Hippocampal formation (tissue), 2 donors: ENCODE measurements at places on chromosomes 12 and 14.
A peak's percentile ranks its signal among the peaks of the same experiment; 100 is the strongest.

DNA sequence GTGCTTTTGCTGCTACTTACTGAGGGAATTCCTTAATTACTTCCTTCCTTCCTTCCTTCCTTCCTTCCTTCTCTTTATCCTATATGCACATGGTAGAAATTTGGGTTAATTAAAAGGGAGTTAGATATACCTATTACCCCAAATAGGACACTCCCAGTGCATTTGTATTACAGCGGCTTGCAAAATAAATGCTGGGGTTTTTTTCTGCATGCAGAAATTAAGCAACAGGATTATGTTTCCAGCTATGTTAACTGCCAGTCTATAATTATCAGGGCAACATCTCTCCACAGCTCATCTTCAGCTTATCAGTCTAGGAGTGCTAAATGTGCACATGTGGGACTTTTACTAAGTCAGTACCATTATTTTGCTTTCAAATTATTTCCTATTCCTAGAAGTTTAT is 132.9 kb upstream of the SLC35F4 start:
- DNase-seq = no peak

- no peak for DNase-seq
Measured at GRCh38 chr12:132685400-132685799, 1.7 kb downstream of the POLE start.

DNA sequence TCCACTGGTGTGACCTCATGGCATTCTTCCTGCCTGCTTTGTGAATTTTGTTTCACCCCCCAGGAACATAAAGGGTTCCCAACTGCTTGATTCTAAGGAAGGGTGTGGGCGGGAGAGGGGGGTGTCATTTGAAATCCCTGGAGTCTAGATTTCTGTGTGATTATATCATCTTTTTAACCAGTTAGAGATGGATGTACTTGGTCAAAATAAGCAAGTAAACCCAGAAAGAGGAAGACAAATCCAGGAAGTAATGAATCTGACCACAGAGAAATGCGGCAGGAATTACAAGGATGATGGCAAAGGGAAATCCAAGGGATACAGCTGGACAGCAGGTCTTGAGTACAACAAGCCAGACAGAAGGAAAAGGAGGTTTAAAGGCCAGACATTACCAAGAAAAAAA is 38.9 kb downstream of the DMAC2L start:
- DNase-seq = no peak

- no peak for DNase-seq
Measured at GRCh38 chr14:71168564-71169427, 261.5 kb downstream of the PCNX1 start.

GRCh38 chr12:67070604-67071003 is 198.6 kb upstream of the CAND1 start:
- no peak for DNase-seq

DNA sequence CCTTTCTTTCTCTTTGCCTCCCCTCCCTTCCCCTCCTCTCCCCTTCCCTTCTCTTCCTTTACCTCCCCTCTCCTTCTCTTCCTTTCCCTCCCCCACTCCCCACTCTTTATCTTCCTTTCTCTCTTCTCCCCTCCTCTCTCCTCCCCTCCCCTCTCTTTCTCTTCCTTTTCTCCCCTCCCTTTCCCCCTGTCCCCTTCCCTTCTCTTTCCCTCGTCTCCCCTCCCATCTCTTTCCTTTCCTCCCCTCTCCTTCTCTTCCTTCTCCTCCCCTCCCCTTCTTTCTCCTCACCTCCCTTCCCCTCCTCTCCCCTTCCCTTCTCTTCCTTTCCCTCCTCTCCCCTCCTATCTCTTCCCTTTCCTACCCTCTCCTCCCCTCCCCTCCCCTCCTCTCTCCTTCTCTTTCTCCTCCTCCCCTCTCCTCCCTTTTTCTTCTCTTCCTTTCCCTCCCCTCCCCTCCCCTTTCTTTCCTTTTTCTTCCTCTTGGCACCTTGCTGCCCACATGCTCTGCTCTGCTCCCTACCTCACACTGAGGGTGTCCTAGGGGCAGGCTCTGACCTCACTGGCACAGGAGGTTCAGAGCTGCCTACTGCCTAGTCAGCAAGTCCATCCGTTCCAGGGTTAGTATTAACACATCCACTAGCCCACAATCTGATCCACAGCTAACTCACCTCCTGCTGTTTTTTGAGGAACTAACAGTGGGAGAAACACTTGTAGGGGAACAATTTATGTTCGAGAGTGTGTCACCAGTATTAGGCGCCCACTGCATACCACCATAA is 101.0 kb downstream of the NUAK1 start:
- DNase-seq = no peak

DNA sequence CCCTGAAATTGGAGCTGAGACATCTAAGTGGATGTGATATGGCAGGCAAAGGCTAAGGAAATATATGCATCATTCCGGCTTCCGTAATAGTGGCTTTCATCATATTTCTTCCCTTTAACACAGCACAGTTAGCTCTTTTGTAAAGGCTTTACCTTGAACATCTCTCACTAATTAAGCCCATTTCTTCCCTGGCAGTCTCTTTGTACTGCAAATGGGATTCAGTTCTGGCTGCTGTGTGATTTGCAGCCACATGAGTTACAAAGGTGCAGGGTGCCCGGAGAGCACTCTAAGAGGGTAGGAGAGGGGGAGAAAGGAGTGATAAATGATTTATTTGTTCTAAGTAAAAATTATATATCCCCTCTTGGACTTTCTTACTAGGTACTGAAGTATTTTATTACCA is 232.1 kb upstream of the CCDC196 start:
- no peak for DNase-seq

GRCh38 chr12:121465921-121466793 is 66.2 kb downstream of the RNF34 start:
- no peak for DNase-seq

DNA sequence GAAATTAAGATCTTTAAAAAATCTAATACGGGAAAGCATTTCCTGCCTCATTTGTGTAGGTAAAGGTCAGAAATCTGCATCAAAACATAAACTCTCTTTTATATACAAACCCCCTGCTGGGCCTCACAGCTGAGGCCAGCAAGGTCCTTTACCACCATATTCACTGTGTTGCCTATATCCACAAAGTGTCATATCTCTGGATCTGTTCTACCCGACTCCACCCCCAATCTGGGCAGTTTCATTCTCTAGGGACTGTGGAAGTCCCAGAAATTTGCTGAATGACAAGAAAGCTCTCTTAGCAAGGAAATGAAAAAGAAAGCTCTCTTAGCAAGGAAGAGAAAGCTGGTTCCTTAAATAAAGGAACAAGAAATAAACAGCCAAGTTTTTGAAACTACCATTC is 301.7 kb downstream of the KCNH5 start:
- DNase-seq = no peak

DNA sequence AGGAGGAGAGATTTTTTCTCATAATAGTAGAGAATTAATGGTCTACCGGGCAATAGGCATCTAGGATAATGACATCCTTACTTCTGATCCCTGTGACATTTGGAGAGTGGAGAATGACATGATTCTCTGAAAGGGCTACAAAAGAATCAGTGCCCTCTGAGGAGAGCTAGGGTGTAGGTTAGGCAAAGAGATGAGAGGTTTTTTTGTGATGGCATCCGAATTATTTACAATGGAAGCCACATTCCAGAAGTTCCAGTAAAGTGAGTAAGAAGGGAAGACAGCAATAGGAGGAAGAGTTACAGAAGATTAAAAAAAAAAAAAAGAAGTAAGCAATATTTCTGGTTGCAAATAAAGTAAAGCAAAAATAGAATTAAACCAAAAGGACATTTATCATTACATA is 478.0 kb downstream of the RMST start:
- no peak for DNase-seq

GRCh38 chr12:132686825-132687210 is 324 bp downstream of the POLE start:
- no peak for DNase-seq

- no peak for DNase-seq
Measured at GRCh38 chr14:60508363-60508706, 611 bp upstream of the SIX6 start.

- DNase-seq = no peak
Measured at GRCh38 chr12:90990611-90991010, 14.2 kb downstream of the EPYC start.

DNA sequence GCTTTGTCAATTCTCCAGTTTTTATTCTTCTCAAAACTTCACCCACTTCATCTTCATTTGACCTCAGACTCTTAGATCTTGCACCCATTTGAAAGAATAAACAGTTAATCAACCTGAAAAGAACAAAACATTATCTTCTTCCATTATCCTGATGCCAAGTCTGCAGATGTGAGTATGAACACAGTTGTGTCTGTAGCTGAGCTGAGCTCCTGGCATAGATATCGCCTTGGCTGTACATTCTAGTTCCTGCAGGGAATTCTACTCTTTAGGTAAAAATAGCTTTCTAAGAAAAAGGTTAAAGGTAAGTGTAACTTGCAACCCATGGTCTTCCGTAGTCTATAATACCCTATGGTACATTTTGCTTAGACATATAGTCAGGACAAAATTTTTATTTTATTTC is 169.7 kb downstream of the KCNA5 start:
- DNase-seq = no peak

DNA sequence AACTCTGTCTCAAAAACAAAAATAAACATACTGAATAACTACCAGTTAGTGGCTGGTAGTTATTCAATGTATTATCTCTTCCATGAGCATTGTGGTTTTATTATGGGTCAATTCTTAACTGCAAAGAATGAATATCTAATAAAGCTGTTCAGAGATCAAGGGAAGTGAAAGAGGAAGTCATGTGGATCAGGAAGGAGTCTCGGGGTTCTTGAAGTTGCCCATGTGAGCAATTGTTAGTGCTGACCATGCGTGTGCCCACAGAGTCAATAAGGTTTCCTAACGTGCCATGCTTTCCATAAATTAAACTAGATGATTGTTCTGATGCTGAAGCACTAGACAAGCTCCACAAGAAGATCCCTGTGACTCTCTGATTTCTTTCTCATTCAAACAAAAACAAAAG is 136.5 kb upstream of the CPSF6 start:
- DNase-seq = no peak

- no peak for DNase-seq
Measured at GRCh38 chr12:2395354-2395977, 342.7 kb downstream of the CACNA1C start.

- no peak for DNase-seq
Measured at GRCh38 chr12:4416276-4416675, 29.3 kb downstream of the FGF6 start.

- no peak for DNase-seq
Measured at GRCh38 chr14:50533806-50534205, 1.4 kb upstream of the MAP4K5 start.

DNA sequence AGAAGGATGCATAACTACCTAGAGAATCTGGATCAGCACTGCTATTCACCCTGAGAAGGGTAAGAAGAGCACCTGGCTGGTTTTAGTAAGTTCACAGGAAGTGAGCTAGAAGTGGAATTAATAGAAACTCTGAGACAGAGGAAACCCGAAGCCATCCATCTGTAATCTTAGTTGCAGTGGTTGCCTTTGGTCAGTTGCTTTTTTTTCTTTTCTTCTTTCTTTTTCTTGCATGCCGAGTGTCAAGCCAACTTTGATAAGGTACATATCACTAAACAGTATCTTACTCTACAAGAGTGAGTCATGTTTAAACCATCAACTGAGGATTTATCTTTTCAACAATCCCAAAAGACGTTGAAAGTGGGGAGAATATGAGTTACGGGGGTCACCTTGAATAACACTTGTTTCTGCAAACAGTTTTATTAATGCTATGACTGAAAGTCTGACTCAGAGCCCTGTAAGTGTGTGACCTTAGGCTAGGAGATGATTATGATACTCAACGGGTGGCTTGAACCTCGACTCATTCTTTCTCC is 26.7 kb downstream of the C12orf75 start:
- no peak for DNase-seq

GRCh38 chr12:442235-442884 is 17.4 kb upstream of the B4GALNT3 start:
- DNase-seq = peak; percentile 29

DNA sequence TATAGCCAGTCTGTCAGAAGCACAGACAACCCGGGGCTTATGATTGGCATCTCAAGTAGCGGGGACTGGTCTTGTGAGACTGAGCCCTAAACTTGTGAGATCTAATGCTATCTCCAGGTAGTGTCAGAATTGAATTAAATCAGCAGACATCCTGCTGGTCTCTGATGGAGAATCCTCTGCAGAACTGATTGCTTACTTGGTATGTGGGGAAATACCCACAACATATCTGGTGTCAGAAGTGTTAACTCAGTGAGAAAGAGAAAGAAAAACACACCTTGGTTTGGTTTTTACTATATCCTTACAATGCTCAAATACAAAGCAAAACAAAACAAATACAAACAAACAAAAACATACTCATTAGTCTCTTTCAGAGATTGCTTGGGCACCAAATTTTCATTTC is 10.0 kb downstream of the SEL1L start:
- DNase-seq = no peak

DNA sequence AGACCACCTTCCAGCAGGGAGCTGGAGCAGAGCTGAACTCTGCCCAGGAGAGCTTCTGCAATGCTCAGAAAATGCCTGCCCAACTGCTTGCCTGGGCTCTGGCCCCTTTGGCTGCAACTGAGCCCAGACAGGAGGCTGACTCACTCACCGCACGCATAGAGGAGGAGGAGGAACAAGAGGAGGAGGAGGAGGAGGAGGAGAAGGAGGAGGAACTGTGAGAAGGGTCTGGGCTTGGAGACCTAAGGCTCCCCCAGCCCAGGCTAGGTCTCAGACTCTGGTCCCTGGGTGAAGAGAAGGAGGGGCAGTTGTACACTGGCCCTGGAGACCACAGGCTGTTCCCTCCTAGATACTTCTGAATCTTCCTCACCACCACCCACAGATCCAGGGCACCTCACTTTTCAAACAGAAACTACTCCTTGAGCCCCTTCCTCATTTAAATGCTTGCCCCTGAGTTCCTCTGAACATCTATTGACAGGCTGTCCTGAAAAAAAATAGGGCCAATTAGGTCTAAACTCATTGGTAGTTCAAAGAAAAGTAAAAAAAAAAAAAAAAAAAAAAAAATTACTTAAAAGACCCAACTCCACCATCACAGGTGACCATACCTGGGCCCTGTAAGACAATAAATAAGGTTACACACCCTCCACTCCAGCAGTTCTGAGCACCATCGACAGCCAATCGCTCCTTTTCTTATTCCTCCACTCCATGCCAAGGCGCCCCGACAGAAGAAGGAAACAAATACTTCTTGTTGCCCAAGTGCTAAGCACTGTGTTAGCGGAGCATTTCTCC is 674 bp downstream of the VDR start:
- no peak for DNase-seq

- no peak for DNase-seq
Measured at GRCh38 chr12:76558684-76559399, 729 bp downstream of the OSBPL8 start.

DNA sequence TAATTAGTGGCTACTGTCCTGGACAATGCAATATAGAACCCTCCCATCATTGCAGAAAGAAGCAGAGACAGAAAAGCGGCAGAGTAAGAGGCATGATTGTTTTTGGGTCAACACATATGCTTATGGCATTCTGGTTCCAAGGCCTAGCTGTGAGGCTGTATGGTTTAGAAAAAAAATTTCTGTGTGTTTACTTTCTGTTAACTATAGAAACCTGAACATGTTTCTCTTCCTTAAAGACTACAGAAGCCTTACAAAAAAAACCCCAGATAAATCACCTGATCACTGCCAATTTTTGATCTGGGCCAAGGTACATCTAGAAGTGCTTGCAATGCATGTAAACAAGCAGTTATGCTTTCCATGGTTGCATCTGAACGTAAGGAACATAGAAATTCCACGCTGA is 100.0 kb upstream of the HECTD1 start:
- DNase-seq = no peak
